ENCODE measurements at places on chromosomes 12 and 14.

- DNase-seq = no peak
Measured at GRCh38 chr12:50351120-50352043, 45.0 kb downstream of the FAM186A start.

DNA sequence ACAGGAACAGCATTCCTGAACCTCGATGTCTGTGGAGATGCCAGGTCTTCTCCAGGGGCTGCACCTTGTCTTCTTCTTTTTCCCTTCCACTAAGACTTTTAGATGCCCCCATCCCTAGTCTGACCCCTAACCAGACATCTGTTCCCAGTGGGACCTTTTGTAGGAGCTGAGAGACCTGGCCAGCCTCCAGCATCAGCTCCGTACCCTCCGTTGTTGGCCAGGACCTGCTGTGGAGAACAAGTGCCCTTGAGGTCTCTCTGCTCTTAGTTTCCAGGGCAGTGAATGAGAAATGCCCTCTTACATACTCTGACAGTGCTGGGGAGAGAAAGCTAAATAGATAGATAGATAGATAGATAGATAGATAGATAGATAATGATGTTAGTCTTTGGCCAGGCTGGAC is 16.8 kb upstream of the SDR39U1 start:
- DNase-seq = no peak

DNA sequence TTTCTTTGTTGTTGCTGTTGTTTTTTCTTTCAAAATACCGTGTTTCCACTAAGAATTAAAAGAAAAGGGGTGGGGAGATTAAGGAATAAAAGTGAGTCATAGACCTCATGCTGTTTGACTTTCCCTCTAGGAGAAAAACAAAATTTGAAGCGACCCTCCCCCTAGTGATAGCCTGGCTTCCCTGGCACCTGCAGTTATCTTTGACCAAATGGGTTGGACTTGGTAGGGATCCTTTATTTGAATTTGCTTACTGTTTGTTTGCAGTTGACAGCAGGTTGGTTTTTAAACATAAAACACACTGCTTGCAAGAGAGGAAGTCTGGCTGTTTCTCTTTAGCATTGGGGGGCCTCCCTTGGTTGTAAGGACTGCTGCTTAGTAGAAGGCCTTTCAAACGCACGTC is 14.0 kb downstream of the OTX2 start:
- no peak for DNase-seq

GRCh38 chr12:3558854-3559253 is 67.9 kb downstream of the PRMT8 start:
- DNase-seq = no peak

GRCh38 chr12:22100958-22101748 is 55.1 kb downstream of the CMAS start:
- peak; percentile 23 for DNase-seq

DNA sequence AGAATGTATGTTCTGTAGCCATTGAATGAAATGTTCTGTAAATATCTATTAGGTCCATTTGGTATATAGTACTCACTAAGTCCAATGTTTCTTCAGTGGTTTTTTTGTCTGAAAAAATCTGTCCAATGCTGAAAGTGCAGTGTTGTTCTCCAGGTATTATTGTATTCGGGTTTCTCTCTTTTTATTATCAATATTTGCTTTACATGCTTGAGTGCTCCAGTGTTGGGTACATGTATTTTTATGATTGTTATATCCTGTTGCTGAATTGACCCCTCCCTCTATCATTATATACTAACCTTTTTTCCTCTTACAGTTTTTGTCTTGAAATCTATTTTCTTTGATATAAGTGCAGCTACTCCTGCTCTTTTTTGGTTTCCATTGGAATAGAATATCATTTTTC is 382.2 kb downstream of the CCER1 start:
- no peak for DNase-seq

- DNase-seq = no peak
Measured at GRCh38 chr12:3244219-3244750, 167.1 kb downstream of the TSPAN9 start.

DNA sequence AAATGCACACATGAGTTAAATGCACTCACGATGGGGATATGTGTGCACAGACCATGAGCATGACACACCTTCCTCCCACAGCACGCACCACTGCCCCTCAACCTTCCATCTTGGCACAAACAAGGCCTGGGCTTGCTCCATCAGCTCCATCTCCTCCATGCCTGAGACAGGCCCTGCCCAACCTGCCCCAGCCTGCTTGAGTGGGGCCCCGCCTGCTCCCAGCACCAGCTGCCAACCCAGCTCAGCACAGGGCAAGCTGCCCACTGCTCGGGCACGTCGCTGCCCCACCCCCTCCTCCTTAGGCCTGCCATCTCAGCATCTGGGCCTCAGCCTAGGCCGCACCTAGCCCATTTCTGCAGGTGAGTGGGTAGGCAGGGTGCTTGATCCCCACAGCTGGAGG is 27.6 kb upstream of the KRT78 start:
- no peak for DNase-seq

DNA sequence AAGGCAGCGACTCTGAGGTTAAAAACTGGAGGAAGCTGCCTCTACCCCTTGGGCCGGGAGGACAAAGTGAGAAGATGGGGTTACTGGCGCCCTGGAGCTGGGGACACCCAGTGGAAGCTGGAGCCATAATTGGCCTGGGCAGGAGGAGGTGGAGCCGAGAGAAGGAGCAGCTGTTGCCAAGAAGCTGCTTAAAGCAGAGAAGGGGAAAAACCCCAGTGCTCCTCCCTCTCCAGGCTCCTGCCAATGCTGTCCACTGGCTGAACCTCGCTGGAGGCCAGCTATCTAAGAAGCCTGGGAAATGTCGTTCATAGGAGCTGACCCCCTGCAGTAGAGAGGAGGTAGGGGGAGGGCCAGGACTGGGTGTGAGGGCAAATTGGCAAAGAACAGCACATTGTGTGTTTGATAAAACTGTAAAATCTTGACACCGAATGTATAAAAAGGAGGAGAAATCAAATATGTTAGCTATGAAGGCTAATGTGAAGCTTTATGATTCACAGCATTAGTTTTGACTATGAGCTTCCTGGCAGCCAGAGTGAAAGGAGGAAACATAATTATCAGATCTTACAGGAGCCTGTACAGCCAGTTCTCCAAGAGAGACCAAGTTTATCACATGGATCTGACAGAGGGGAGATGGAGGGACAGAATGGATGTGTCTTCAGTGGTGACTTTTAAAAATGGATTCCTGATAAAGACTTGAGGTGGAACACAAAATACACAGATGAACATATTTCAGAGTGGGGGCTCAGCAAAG is 9.5 kb downstream of the HHIPL1 start:
- no peak for DNase-seq

DNA sequence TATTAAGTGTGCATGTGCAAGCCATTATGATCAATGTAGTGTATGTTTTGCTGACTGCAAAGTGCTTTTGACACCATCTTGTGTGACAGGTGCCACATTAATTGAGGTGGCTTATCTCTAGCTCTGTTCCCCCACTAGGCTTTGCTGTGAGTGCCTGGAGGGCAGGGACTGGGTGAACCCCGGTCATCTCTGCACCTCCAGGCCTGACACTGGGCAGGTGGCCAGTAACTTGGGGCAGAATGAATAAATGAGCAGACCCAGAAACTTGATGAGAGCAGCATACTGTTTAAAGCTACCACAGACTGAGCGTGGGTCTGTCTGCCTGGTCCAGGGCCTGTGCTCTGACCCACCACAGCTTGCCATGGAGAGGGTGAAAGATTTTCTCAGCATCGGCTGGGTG is 151.6 kb downstream of the CALM1 start:
- no peak for DNase-seq

GRCh38 chr12:55695349-55695748 is 12.4 kb downstream of the ITGA7 start:
- DNase-seq = no peak

DNA sequence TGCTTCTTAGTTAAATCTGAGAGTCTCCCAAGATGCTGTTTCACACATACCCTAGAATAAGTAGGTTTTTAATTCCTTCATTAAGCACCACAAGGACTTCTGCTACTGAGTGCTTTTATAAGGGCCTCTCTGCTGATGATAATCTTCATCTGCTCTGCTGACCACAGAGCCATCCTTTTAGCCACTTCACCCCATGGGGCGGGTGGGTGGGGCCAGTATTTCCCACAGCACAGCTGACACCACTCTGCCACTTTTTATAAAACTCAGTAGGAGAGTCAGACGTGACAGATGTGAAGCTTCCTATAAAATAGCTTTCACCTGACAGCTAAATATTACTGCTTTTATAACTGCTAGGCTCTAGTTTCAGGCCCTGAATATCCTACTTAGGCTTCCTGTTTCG is 20.3 kb downstream of the FCF1 start:
- DNase-seq = no peak

GRCh38 chr12:33653362-33653761 is 213.7 kb upstream of the SYT10 start:
- no peak for DNase-seq

DNA sequence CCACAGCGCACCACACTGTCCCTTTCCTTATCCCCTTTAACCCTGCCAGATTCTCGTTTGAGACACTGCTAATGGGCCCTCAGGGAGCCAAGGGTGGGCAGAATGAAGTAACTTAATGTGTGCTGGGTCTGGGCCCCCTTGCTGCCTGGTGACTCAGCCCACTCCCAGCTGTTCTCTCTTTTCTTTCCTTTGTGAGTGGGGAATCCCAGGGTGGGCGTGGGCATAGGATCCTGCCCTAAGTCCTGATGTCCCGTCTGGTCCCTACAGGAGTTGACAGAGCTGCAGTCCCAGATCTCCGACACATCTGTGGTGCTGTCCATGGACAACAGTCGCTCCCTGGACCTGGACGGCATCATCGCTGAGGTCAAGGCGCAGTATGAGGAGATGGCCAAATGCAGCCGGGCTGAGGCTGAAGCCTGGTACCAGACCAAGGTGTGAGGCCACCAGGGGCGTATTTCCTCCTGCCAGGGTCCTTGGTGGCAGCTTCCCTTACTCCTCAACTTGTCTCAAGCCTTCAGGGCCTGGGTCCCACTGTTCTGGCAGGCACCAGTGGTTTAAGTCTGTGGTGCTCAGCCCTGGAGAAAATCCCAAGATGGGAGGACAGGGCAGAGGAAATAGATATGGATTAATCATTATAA is 8.3 kb downstream of the KRT7 start:
- DNase-seq = no peak

- DNase-seq = no peak
Measured at GRCh38 chr14:100129161-100129589, 30.3 kb downstream of the DEGS2 start.

DNA sequence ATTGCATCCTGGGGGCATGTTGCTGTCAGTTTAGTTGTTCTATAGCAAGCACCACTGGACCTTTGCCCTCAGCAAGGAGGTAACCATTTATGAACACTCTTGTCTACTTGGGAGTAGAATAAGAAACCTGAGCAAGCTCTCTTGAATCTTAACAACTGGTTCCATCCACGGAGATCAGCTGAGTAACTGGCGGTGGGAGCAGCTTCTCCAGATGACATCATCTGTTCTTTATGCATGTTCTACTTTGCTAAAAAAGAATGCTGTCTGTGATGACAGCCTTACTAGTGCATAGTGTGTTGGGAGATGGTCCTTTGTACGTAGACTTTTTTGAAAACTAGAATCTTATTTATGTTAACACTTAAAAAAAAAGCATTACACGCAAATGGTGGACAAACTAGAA is 17.7 kb downstream of the SLC4A8 start:
- no peak for DNase-seq

DNA sequence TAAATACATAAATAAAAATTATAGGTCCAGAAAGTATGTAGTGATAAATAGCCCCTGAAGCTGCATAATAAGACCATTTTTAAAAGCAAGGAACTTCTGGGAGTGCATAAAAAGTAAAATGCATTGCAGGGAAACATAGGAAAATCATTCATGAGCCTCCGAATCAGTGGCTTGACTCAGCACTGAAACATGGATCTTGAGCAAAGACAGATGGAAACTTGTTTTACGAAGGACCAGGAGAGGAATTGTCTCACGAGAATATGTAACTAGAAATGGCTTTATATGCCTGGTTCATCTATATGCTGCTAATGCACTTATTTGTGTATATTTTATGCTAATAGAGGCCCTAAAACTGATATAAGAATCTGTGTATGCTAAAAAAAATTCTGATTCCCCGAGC is 14.7 kb downstream of the TMEM30B start:
- no peak for DNase-seq

DNA sequence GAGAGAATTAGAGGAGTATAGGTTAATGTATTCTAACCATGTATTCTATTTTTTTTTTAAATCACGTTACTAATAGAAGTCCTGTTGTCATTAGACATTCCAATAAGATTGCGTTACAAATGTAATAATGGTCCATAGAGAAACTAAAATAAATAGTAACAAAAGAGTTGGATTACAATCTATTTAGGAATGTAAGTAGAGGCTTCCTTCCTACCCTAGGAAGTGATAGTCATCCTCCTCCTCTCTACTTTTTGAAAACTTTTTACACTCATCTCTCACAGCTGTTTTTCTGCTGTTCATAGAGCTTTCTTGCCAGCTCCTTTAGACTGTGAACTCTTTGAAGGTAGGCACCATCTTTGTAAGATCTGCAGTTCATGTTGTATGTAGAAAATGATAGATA is 23.6 kb downstream of the TRHDE start:
- no peak for DNase-seq

DNA sequence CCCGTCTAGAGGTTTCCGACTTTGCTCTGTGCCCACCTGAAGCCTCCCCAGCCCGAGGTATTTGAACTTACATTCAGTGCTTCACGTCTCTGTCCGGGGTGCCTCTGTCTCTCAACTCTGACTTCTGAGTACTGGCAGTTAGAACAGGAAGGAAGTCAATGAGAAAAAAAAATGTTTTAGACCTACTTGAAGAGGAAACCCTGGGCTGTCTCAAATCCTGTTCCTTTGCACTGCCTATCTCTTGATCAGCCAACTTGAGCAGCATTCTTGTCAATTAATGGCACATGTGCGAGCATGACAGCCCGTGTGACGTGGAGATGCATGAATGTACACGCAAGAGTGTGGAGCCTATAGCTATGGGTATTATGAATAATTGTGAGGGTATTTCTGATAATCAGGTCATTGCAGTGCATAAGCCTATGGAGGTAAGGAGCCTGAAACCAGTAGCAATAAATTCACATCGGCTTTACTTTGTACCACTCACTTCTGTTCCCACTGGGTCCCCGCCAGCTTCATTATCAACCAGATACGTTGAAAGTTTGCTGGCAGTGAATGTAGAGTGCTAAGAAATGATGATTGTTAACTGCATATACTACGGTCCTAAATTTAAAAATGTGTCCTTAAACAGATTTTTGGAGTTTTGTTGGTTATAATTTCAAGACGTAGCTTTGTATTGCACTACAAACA is at the start of gene ARHGDIB:
TSS of gene ARHGDIB (minus strand) at position 136 of the 687 bp plus-strand sequence. CDS start 10,889 bp downstream, outside the sequence.
- DNase-seq = peak; percentile 70

DNA sequence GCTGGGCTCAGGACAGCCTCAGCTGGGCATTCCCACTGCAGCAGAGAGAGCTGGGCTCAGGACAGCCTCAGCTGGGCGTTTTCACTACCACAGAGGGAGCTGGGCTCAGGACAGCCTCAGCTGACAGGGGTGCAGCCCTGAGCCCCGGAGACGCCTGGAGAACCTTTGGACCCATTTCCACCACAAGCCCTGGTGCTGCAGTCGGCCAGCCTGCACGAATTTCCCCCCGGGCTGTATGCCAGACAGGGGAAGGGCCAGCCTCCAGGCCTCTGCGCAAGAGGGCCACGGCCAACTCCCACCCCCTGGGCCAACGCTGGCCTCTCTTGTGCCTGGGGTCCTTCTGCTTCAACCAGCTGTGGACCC is 2.6 kb upstream of the C14orf180 start:
- DNase-seq = no peak
